ENCODE measurements at places on chromosomes 13 and 19.

GRCh38 chr13:106100171-106100919 is 435.1 kb downstream of the EFNB2 start:
- DNase-seq, result no peak

GRCh38 chr13:94028650-94029049 is 450.8 kb downstream of the DCT start:
- DNase-seq, result no peak

DNA sequence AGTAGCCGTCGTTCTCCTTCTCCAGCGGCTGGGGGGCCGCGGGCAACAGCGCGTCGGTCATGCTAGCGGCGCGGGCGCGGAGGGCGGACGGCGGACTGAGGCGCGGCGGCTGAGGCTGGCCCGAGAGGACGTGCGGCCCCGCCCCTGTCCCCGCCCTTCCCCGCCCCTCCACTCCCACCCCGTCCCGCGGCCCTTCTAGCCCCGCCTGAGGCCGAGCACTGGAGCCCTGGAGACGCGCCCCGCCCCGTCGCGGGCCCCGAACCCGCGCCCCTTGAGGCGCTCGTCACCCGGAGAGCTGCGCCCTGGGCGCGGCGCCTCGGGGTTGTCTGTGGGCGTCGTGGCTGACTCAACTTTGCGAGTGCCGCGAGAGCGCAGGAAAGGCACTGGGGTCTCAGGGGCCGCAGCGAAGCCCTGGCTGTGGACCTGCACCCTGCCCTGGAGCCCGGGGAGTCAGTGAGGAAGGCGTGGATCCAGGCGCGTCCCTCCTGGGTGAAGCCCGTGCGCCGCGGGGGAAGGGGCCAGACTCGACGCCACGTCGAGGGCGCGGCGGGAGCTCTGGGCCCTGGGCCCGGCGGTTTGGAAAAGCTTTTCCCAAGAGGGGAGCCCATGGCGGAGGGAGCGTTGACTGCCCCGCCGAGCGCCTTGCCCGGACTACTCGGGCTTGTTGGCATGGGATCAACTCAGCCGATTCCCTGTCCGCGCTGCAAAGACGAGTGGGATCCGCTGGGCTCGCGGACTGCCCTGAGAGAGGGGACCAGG is at the start of gene RHPN2:
Gene RHPN2, minus strand, starts transcription at position 97 of the 759 bp plus-strand sequence. Its CDS starts 36 bp downstream, at position 61.
- no peak for DNase-seq

GRCh38 chr13:58081301-58081820 is 449.8 kb downstream of the PCDH17 start:
- DNase-seq, result no peak

- DNase-seq, result peak; percentile 10
Measured at GRCh38 chr13:85659493-85659892, 139.7 kb downstream of the SLITRK6 start.

- no peak for DNase-seq
Measured at GRCh38 chr13:95222733-95223018, 78.6 kb downstream of the ABCC4 start.

Data from BJ (cell line).